Lower lobe of right lung (tissue), 2 donors: ENCODE measurements at places on chromosomes 1 and 21. TPM values are rescaled to one million over a fixed set of nuclear protein-coding genes. Genes with fewer than 3 reads are reported as not detected.

GRCh38 chr21:43295066-43295958 is 126.5 kb downstream of the CRYAA start:
- peak; percentile 39 for DNase-seq
- no peak overlapping the region for H3K27ac ChIP-seq
- H3K4me1 ChIP-seq: peaks cover 6% of the 10 kb centered on the region

The ICOSLG gene
- total RNA-seq: 11.6 TPM

- peaks cover 33% of the 10 kb centered on the region for H3K4me1 ChIP-seq
- peak; percentile 80 for DNase-seq
- H3K27me3 ChIP-seq: no peaks in the 10 kb centered on the region
Measured at GRCh38 chr21:46229133-46229922, 754 bp upstream of the LSS start.

GRCh38 chr1:109630898-109631512 is 11.4 kb downstream of the AMPD2 start:
- peaks cover 51% of the 10 kb centered on the region for H3K36me3 ChIP-seq
- H3K27me3 ChIP-seq: no peaks in the 10 kb centered on the region
- no peak overlapping the region for H3K27ac ChIP-seq
- peaks cover 5% of the 10 kb centered on the region for H3K4me1 ChIP-seq
- DNase-seq: no peak

The RPTN gene
- total RNA-seq: not detected

GRCh38 chr1:174744886-174745285 is 254.9 kb upstream of the CACYBP start:
- H3K36me3 ChIP-seq: no peaks in the 10 kb centered on the region
- DNase-seq: no peak
- no peak overlapping the region for H3K4me3 ChIP-seq
- no peaks in the 10 kb centered on the region for H3K27me3 ChIP-seq

GRCh38 chr1:36323636-36324352 is at the start of gene EVA1B:
Gene EVA1B (minus strand): TSS chr1:36323645. CDS start chr1:36323037, 608 bp downstream.
- peak within 1 kb of the TSS; percentile 86 for H3K27ac ChIP-seq
- H3K4me3 ChIP-seq: peak within 1 kb of the TSS; percentile 84
- H3K36me3 ChIP-seq: no peaks in the 10 kb centered on the region
